Smooth muscle cell of the pulmonary artery (primary cell): ENCODE measurements at places on chromosomes 3 and 15. TPM values are rescaled to one million over a fixed set of nuclear protein-coding genes. Genes with fewer than 3 reads are reported as not detected.

Gene BAHD1
- total RNA-seq: 9.4 and 10.4 TPM in 2 replicates

Gene CNTN3
- 7.0 and 98.8 TPM in 2 replicates for total RNA-seq

Gene CADM2
- 0.65 TPM in 1 of 2 replicates, not detected in the other for total RNA-seq

Gene STT3B
- total RNA-seq: 205 and 289 TPM in 2 replicates

Gene ADAMTS7
- total RNA-seq: 18.8 and 35.3 TPM in 2 replicates

Gene NCK1
- total RNA-seq: 32.3 and 39.1 TPM in 2 replicates

Gene CCDC33
- total RNA-seq: 0.07 TPM in 1 of 2 replicates, not detected in the other

Gene GPR149
- not detected in 2 replicates for total RNA-seq

Gene CSK
- 37.6 and 55.2 TPM in 2 replicates for total RNA-seq

Gene SNTN
- not detected in 2 replicates for total RNA-seq

Gene DNAH12
- 0.13 TPM in 2 replicates for total RNA-seq

Gene RBPMS2
- total RNA-seq: 0.07 TPM in 1 of 2 replicates, not detected in the other

Gene POU1F1
- total RNA-seq: not detected in 2 replicates

Gene IMPG2
- total RNA-seq: 0.26 and 0.33 TPM in 2 replicates

Gene XCR1
- total RNA-seq: not detected in 2 replicates

Gene CD86
- total RNA-seq: not detected in 2 replicates

Gene PARL
- total RNA-seq: 24.8 and 28.7 TPM in 2 replicates

Gene HGD
- 0.40 and 1.3 TPM in 2 replicates for total RNA-seq

Gene RAB6B
- total RNA-seq: 1.7 and 4.2 TPM in 2 replicates

Gene LRTM1
- not detected in 2 replicates for total RNA-seq
